ENCODE measurements at places on chromosomes 2 and 18.

GRCh38 chr18:9619990-9620389, 5.6 kb upstream of the PPP4R1 start:
- H3K4me1 ChIP-seq = peaks cover 39% of the 10 kb centered on the region
- no peaks in the 10 kb centered on the region for H3K36me3 ChIP-seq
- peaks cover 7% of the 10 kb centered on the region for H3K27me3 ChIP-seq
- peak overlapping the region; percentile 57 for H3K27ac ChIP-seq

DNA sequence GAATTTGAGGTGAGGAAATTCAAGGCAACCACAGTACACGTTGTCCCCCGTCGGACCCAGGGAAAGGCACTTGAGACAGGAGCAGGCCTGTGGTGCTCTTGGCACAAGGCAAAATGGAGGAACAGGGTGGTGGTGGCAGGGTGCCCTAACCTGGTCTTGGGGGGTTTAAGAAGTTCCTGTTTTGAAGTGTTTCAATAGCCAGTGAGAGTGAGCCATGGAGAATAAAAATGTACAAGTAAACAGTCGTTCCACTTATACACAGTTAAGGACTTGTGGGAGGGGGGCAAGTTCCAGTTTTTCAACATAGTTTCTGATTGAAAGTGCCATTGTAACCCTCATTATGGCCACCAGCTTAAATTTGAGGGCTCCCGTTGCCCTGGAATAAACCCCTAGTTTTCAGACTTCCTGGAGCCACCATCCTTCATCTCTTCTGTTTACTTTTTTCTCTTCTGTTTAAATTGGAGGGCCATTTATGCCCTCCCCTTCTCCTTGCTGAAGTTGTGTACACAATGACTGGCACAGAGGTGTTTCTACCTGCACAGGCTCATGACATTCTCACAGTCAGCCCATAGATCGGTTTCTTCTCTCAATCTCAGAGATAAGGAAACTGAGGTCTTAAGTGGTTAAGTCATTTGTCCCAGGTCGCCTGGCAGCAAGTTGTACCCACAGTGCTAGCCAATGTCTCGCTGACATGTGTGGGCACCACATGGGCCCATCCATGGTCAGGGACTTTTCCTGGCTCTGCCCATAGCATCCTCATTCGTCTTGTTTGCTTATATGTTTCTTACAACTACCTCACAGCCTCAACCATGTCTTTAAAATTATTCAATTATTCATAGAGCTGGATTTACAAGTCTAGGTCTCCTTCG, 66.0 kb upstream of the ST3GAL5 start:
- H3K4me1 ChIP-seq = peaks cover 9% of the 10 kb centered on the region
- no peak overlapping the region for H3K4me3 ChIP-seq
- no peak overlapping the region for H3K27ac ChIP-seq
- peaks cover 3% of the 10 kb centered on the region for H3K27me3 ChIP-seq

DNA sequence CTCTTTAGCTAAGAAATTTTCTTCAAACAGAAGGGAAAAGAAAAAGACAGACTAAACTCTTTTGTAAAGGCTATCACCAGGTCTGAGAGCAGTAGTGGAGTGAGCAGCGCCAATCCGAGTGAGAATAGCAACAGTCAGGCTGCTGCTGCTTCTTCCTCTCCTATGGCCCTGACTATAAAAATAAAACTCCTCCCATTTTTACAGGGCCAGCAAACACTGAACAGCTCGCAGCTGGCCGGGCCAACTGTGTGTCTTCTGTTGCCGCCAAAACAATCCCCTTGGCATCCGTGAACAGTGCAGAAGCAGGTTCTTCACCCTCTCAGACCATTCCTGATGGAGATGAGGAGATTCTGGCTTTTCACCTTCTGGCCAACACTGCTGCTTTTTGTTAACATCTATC, 124.5 kb downstream of the CNTNAP5 start:
- DNase-seq = no peak
- H3K36me3 ChIP-seq = no peaks in the 10 kb centered on the region
- H3K27me3 ChIP-seq = no peaks in the 10 kb centered on the region
- no peak overlapping the region for H3K4me3 ChIP-seq

- no peaks in the 10 kb centered on the region for H3K27me3 ChIP-seq
- H3K4me3 ChIP-seq = peak overlapping the region; percentile 99
- DNase-seq = no peak
Measured at GRCh38 chr2:44167311-44167907, 1.3 kb upstream of the PPM1B start.

DNA sequence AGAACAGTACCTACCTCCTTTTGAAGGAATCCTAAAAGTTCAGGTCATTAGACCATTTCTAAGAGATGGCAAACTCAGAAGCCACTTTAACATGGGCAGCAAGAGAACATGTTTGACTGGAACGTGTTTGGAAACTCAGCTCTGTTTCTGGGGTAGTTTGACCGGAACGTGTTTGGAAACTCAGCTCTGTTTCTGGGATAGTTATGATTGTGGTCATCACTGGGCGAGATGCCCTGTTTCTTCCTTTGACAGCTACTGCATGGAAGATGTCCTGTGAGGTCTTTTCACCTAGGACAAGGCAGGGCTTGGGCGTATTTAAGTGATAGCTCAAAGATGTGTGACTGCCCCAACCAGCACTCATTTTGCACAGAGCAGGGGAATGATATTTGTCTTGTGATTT, 19.9 kb upstream of the SERPINB13 start:
- no peak overlapping the region for H3K4me3 ChIP-seq
- no peak overlapping the region for H3K27ac ChIP-seq
- H3K36me3 ChIP-seq = no peaks in the 10 kb centered on the region
- no peak for DNase-seq

DNA sequence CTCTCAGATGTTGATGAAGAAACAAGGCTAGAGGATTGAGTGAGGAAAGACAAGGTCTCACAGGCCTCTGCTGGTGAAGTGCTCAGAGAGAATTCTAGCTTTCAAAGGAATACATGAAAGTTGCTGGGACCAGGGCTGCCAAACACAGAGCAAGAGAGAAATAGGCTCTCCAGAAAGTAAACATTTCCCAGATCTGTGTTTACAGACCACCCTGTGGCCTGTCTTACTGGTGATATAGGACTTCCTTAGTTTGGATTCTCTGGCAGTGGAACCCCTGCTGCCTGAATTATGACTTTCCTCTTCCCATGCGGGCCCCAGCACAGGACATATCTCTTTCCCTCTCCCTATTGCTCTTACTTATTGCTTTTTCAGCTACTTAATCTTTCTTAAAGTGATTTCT, 64.5 kb downstream of the TACR1 start:
- DNase-seq = no peak
- no peak overlapping the region for H3K4me3 ChIP-seq
- H3K27ac ChIP-seq = no peak overlapping the region
- no peaks in the 10 kb centered on the region for H3K36me3 ChIP-seq
